GM13976 (cell line): ENCODE measurements at places on chromosomes 13 and 19.

GRCh38 chr19:19176950-19177349 is 6.9 kb upstream of the MEF2B start:
- DNase-seq = no peak

DNA sequence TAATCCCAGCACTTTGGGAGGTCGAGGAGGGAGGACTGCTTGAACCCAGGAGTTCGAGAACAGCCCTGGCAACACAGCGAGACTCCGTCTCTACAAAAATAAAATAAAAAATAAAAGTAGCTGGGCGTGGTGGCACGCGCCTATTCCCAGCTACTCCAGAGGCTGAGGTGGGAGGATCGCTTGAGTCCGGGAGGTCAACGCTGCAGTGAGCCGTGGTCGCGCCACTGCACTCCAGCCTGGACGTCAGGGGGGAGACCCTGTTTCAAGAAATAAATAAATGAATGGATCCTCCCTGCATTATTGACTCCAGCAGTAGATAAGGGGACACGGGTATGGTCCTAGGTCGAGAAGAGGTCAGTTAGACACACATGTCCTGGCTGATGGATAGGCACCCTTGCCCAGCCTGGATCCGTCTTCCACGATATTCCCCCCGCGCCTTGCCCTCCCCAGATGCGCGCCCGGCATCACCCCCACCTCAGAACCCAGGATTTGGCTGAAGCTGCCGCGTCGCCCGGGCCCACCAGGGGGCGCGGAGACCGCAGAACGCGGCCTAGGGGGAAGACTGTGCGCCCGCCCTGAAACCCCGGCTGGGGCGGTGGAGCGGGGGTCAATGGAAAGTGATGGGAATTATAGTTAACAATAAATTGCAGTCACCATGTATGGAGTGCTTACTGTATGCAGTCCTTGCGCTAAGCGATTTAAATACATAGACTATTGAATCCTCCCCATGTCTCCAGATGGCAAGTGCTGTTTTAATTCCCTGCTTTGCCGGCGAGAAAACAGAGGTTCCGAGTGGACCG is 2.1 kb upstream of the HOOK2 start:
- peak; percentile 82 for DNase-seq

DNA sequence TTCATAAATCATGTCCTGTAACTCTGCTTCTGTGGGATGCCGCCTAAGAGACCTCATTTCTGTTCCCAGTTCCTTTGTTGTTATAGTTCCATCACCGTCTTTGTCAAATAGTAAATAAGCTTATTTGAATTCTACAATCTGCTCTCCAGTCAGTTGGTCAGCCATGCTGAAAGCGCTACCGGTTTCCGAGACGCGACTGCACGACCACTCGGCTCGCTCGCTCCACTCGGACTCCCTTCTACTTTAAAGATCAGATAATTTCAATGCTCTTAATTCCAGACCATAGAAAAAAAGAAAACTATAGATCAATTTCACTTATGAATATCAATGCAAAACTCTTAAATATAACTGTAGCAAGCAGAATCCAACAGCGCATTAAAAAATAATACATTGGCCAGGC is 64.2 kb upstream of the STK24 start:
- DNase-seq = no peak

DNA sequence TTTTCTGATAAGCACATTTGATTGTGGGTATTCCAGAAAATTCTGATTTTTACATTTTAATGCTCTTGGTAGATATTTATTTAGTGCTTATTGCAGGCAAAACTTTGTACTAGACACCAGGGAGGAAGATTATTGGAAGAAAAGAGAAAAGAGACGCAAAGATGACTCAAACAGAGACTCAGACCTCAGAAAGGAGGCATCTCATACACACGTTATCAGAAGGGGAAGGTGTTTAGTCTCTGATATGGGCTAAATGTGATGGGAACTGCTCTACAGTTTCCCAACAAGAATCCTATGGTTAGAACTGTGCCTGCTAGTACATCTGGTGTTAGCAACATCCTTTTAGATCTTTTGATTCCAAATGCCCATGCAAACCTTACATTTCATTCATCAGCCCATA is 245.6 kb downstream of the KLF5 start:
- no peak for DNase-seq

- no peak for DNase-seq
These were observed 6.4 kb downstream of the LATS2 start for GRCh38 chr13:21055016-21055415.

DNA sequence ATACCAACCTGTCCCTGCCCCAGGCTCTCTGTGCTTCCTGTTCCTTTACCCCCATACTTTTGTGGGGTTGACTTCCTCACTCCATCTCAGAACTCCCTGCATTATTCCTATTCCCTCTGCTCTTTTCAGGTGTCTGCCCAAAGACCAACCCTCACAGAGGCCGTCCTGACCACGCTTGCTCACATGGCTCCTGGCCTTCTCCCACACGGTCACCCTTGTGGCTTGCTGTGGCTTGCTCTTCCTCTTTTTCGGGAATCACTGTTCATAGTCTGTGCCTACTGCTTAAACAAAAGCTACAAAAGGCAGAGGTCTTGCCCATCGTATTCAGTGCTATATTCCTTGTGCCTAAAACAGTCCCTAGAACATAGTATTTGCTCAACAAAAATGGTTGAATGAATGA is 25.2 kb upstream of the ARGLU1 start:
- DNase-seq = no peak

DNA sequence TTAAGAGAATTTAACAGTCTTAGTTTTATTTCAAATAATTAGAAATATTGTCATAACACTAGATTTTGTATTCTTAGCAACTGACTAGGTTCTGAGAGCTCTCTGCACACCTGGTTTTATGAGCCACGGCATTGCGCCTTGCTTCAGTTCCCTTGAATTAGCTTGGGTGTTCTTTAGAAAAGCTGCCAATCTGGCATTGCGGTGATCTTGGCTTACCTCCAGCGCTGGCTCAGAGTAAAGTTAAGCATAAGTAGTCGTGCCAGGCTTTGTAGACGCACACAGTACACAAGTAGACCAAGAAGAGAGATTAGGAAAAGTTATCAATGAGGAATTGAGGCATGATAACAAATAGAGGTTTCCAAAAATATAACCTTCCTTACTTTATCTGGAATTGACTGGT is 45.7 kb downstream of the TPP2 start:
- DNase-seq = no peak

DNA sequence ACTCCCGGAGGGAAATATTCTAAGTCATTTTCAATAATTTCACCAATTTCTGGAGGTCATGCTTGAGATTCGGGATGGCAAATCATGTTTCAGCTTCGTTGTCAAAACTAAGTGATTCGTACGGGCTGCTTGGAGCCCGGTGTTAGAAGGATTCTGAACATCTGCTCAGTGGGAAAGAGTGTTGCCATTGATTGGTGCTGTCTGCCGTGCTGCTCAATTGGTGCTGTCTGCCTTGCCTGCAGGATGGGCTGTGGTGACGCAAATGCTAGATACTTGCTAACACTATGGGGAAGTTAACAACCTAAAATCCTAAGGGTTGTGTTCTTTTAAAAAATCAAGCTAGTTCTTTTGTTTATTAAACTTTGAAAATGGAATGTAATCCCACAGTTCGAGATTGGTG is 17.3 kb upstream of the CACNG8 start:
- DNase-seq = no peak

- no peak for DNase-seq
These were observed 669.3 kb downstream of the LIG4 start for GRCh38 chr13:107545946-107546502.

DNA sequence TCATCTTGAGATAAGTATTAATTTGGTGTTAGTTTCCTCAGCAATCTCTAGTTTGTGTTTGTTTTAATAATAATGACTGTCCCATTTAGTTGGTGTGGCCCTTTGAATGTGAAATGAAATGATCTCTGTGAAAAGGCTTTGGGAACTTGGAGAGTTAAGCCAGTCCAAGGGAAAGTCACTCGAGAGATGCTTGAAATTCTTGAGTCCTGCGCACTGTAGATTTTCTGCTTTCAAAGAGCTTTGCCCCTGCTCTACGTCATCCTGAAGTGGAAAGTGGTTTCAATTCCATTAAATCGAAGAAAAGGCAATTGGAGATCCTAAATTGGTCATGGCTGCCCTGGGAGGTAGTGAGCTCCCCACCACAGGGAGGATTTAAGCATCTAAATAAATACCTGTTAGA is 403.8 kb downstream of the ZNF536 start:
- no peak for DNase-seq

GRCh38 chr19:11338121-11338520 is 1.3 kb downstream of the RAB3D start:
- DNase-seq = no peak
